Lung (tissue), 17 donors: ENCODE measurements at places on chromosomes 6 and 20. TPM values are rescaled to one million over a fixed set of nuclear protein-coding genes. Genes with fewer than 3 reads are reported as not detected.

The COQ3 gene
- total RNA-seq, result 2.8 TPM

GRCh38 chr6:151063842-151064647 is 175.7 kb upstream of the AKAP12 start:
- H3K36me3 ChIP-seq, result no peaks in the 10 kb centered on the region
- no peak for DNase-seq
- H3K27ac ChIP-seq, result no peak overlapping the region

DNA sequence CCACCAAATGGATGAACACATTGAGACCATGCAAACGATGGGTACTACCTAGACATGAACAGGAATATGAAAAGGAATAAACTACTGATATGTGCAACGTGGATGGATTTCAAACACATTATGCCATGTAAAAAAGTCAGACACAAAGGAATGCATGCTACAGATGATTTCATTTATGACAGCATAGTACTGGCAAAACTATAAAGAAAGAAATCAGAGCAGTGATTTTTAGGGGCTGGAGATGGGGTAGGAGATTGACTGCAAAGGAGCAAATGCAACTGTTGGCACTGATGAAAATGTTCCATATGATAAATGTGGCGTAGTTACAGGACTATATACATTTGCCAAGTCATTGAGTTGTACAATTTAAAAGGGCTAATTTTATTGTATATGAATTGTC is 13.4 kb upstream of the COL12A1 start:
- no peaks in the 10 kb centered on the region for H3K27me3 ChIP-seq
- peak; percentile 30 for DNase-seq
- H3K4me1 ChIP-seq, result peaks cover 8% of the 10 kb centered on the region

- peaks cover 4% of the 10 kb centered on the region for H3K4me1 ChIP-seq
- H3K27ac ChIP-seq, result no peak overlapping the region
- no peaks in the 10 kb centered on the region for H3K27me3 ChIP-seq
- no peaks in the 10 kb centered on the region for H3K36me3 ChIP-seq
- no peak for DNase-seq
- H3K4me3 ChIP-seq, result no peak overlapping the region
These were observed 54.3 kb upstream of the IYD start for GRCh38 chr6:150314230-150315188.

DNA sequence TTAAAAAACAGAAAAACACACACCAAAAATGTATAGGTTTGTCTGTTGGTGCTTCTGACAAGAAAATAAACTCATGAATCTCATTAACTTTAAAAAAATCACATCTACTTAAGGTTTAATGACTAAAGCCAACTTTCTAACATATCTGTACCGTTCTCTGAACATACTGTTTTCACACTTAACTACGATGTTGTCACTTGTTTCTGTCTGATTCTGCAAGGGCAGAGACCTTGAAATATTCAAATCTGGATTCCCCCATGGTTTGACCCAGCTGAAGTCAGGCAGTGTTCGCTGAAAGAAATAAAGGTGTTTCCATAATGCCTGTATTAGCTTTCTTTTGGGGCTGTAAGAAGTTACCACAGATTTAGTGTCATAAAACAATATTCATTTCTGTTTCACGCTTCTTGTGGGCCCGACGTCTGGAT is 2.7 kb upstream of the ASXL1 start:
- H3K4me3 ChIP-seq, result no peak overlapping the region
- no peaks in the 10 kb centered on the region for H3K27me3 ChIP-seq
- no peak overlapping the region for H3K27ac ChIP-seq
- peaks cover 5% of the 10 kb centered on the region for H3K4me1 ChIP-seq

GRCh38 chr20:57847104-57847503 is 137.3 kb upstream of the PMEPA1 start:
- no peaks in the 10 kb centered on the region for H3K36me3 ChIP-seq
- no peaks in the 10 kb centered on the region for H3K27me3 ChIP-seq
- no peak for DNase-seq
- no peak overlapping the region for H3K4me3 ChIP-seq
- H3K4me1 ChIP-seq, result peaks cover 7% of the 10 kb centered on the region
- H3K27ac ChIP-seq, result no peak overlapping the region

DNA sequence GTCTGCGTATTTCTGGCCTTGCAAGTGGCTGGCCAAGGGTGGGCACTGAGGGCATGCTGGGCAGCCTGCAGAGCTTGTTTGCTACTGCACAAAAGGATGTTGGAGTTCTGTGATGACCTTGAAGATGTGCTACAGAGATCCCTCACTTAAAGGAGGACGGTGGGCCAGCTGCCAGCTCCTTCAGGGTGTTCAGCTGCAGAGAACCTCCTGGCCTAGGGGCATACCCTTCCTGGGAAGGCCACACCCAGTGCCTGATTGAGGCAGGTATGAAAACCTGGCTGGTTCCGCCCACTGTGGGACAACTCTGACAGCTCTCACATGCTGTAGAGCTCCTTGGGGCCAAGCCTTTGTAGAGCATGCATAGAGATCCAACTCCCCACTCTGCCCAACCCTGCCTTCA is 3.0 kb upstream of the KCNK17 start:
- H3K4me1 ChIP-seq, result peaks cover 19% of the 10 kb centered on the region
- no peak overlapping the region for H3K4me3 ChIP-seq
- DNase-seq, result no peak
- peaks cover 22% of the 10 kb centered on the region for H3K27me3 ChIP-seq

- H3K4me1 ChIP-seq, result peaks cover 11% of the 10 kb centered on the region
- no peaks in the 10 kb centered on the region for H3K36me3 ChIP-seq
- peak; percentile 74 for DNase-seq
- no peak overlapping the region for H3K4me3 ChIP-seq
These were observed 3.0 kb downstream of the E2F3 start for GRCh38 chr6:20404641-20405032.

The DEFB124 gene
- total RNA-seq, result not detected

DNA sequence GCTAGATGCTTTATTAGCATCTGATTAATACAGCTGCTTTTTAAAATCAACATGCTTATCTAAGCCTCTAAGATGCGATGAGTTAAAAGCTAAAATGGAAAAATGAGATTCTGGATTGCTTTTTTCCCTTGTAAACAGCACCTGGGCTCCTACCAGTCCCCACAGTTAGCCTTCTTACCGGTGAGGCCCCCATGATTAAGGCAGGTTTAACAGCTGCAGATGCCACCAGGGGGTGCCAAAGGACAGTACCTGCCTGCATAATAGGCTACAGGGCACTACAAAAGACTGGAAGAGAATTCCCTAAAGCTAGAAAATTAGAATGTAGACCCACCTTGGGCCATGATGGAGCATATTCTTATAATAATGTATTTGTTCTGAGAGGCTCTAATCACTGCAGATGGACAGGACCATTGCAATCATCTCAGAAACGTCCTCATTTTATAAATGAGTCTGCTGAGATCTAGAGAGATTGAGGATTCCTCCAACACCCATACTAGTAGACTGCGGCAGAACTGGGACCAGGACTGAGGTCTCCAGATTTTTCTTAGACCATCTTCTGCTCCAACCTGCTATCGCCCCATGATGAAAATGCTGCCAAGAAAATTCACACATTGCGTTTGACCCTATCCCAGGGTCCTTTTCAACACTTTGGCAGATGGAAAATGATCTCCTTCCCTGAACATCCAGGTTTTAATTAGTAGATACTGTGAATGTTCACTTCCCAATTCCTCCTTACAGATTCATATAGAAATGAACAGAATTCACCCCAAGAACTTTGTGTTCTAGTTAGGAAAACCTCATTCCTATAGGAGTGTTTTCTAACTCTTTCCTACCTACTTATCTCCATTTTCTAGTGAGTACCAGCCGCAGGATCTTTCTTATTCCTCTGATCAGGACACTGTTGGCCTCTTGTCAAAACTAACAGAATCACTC is 148.8 kb downstream of the RPS12 start:
- H3K27me3 ChIP-seq, result no peaks in the 10 kb centered on the region
- H3K4me1 ChIP-seq, result peaks cover 12% of the 10 kb centered on the region
- H3K36me3 ChIP-seq, result no peaks in the 10 kb centered on the region
- peak; percentile 64 for DNase-seq
- no peak overlapping the region for H3K27ac ChIP-seq
